ENCODE measurements at places on chromosomes 5 and 9.

DNA sequence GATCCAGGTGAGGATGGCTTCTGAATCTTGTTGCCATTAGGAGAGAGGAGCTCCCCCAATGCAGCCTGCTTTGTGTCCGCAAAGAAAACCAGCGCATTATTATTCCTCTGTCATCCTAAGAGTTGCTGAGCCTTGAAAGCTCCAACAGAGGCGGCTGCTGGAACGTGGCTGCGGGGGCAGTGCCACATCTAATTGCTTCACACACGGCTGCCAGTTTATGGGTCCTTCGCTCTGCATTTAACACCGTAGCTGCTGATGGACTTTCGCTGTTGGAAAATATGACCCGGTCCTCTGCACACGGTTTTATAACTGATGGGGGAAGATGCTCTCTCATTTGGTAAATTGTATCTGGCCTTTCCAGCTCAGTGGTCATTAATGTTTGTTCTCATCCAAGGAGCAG lies 38.0 kb downstream of the ZNF622 start:
- DNase-seq = no peak

DNA sequence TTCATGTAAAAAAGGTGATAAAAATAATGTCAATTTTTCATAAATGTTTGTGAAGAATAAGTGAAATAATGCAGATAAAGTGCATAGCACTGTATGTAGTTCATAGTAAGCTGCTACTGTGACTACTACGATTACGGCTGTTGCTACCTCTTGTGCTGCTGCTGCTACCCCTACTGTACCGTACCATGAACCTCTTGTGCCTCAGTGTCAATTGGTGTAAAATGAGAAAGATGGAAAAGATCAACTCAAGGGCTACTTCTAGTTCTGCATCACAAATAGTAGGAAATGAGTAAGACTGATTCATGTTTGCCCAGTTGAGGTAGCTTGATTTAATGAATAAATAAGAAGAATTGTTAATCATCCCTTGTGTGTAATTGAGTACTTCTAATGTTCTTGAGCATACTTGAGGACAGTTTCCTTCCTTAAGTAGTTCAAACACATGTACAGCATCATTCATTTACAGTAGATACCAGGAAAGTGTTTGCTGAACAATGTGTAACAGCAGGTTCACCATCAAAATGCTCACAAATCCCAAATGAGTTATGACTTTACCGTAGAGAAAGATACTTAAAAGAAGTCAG lies 200.0 kb upstream of the ATP10B start:
- no peak for DNase-seq

DNA sequence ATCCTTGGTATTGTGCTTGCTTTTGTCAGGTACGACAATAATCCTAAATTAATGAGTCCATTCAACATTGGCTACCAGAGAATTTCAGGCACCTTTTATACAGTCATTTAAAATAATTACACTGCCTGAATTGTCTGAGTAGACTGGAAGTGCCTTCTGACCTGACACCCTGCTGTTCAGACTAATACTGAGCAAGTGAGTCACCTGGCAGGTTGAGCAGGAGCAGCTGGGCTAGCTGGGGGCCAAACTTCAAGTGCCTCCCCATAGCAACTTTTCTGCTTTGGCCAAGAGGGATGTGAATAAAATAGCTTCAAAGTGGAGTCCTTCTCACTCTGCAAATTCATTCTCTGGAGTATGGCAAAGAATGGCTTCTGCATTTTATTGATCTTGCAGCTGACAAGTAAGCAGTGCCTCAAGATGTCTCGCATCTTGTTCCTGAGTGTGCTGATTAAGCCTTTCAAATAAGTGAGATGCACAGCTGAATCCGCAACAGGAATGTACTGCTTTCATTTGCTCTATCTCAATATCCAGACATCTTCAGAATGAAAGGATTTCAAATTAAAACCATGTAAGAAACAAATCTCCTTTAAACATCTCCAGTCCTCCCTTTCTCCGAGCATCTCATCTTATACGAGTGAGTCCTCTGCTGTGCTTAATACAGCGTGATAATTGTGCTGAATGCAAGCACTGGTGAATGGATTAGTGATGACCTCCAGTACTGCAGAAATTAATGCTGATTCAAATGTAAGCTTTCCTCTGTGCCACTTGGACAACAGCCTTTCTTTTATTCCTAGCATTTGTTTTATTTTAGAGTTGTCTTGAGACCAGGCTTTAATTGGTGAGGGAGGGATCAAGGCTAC lies 271.2 kb downstream of the EDIL3 start:
- no peak for DNase-seq

DNA sequence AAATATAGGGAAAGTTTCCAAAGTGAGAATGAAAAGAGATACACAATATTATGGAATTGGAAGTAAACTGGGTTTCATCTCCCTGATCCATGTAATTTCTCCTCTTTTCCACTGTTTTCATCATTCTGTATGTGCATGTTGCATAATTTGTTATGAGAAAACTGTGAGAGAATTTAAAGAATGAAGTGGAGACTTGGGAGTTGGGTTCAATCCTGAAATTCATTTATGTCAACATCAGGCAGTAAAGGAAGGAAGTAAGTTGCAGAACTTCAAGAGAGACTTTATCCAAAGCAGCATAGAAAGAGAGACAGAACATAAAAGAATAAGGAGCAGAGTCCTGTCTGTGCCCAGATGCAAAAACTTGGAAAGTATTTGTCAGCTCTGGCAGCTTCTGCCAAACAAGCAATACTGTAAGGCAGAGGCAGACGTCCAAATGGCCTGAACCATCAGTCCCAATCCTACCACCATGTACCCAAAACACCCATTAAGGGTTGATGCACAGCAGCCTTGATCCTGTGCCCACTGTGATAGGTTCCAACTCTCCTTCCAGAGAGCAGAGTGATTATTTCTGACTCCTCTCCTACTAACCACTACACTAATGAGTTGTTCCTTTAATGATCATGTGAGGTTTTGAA lies 425.3 kb upstream of the CDH6 start:
- peak; percentile 53 for DNase-seq

DNA sequence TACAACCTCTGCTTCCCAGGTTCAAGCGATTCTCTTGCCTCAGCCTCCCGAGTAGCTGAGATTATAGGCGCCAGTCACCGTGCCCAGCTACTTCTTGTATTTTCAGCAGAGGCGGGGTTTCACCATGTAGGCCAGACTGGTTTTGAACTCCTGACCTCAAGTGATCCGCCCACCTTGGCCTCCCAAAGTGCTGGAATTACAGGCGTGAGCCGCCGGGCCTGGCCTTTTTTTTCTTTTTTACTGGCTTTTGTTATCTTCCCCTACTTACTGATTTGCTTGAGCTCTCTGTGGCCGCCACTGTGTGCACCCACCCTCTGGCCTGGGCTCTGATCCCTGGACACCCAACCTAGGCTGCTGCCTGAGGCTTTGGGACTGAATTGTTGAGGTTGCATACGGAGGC lies 60.3 kb downstream of the ANKRD33B start:
- no peak for DNase-seq

DNA sequence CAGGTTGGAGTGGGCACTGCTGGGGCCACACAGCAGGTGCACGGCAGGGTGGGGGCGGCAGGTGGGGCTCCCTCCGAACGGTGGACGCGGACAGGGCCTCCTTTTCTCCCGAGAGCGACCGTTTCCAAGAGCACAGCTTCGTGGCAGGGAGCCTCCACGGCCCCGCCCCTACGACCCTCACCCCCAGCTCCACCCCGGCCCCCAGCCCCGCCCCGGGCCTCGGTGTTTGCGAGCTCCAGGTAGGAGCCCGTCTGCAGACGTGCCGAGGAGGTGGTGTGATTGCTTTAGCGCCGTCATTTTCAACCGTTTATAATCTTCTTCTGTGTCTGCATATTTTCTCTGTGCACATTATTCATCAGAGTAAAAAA lies 8.8 kb downstream of the GRIN1 start:
- no peak for DNase-seq

- DNase-seq = no peak
Measured at GRCh38 chr5:110588286-110588980, 138.0 kb downstream of the TMEM232 start.
